ENCODE measurements at places on chromosomes 7 and 10. TPM values are rescaled to one million over a fixed set of nuclear protein-coding genes. Genes with fewer than 3 reads are reported as not detected.

GRCh38 chr7:39399986-39400385, 166.2 kb upstream of the YAE1 start:
- DNase-seq: no peak

DNA sequence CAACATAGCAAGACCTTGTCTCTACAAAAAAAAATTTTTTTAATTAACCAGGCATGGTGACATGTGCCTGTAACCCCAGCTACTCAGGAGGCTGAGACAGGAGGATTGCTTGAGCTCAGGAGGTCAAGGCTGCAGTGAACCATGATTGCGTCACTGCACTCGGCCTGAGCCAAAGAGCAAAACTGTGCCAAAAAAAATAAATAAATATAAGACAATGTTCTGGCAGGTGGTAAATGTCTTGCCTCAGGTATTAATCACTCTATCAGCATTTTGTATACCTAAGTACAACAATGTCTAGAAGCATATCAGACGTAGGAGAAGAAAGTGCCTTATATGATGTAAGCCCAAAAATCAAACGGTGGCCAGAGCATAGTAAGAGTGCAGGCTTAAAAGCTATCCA, 427.8 kb upstream of the C7orf33 start:
- no peak for DNase-seq

Gene ADARB2
- not detected for total RNA-seq

Gene HOXA6
- not detected for total RNA-seq

DNA sequence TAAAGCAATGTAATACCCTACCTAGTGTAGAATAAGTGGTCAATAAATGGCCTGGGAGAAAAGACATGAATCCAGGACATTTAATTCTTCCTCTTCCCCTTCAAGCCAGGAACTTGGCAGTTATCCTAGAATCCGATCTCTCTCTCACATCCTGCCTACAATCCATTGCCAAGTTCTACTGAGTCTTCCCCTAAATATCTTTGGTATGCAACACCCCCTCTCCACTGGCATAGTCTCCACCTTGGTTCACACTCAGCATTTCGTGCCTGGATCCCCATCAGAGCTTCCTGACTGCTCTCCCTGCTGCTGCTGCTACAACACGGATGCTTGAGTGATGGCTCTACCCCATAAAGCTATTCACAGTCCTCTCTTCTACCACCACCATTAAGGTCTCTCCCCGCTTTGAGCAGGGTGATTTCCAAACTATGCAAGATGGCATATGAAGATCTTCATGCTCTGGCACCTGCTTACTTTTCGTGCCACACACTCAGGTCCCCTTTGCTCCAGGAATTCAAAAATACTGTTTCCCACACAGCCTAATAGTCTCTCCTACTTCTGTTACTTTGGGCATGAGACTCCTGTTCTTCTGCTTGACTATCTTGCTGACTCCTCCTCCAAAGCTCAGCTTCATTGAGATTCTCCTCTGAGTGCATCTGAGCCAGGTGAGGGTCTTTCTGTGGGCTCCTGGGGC, 4.8 kb downstream of the ANK3 start:
- DNase-seq: no peak

Gene GJC3
- 0.25 TPM for total RNA-seq

Gene ENKUR
- 0.85 TPM for total RNA-seq

Gene C7orf57
- 0.30 TPM for total RNA-seq

- no peak for DNase-seq
Measured at GRCh38 chr7:90288154-90288553, 33.0 kb downstream of the FAM237B start.

DNA sequence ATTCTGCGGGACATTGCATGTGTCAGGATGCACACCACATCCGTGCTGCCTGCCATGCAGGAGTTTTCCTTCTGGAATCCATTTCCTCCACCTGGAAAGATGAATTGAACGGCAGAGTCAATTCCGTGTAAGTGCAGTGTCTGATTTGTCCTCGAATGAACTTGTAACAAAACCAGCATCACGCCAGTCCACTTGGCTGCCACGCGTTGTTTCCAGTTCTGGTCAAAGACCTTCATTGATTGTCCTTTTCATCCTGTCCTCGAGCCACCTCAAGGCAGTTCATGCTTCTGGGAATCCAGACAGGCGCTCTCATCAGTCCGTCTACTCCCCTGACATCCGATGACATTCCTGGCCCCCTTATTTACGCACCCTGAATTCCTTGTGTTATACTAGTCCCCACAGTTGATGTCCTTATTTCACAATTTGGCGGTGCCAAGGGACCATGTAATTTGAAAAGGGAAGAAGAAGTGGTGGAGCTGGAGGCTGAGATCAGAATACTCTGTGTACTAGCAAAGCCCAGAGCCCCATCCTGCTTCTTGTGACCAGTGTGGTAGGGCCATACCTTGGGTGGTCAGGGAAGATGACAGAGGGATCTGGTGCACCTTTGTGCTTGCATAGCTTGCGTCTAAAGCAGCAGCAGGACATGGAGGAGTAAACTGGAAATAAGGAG, 502.2 kb downstream of the PLXNA4 start:
- no peak for DNase-seq

DNA sequence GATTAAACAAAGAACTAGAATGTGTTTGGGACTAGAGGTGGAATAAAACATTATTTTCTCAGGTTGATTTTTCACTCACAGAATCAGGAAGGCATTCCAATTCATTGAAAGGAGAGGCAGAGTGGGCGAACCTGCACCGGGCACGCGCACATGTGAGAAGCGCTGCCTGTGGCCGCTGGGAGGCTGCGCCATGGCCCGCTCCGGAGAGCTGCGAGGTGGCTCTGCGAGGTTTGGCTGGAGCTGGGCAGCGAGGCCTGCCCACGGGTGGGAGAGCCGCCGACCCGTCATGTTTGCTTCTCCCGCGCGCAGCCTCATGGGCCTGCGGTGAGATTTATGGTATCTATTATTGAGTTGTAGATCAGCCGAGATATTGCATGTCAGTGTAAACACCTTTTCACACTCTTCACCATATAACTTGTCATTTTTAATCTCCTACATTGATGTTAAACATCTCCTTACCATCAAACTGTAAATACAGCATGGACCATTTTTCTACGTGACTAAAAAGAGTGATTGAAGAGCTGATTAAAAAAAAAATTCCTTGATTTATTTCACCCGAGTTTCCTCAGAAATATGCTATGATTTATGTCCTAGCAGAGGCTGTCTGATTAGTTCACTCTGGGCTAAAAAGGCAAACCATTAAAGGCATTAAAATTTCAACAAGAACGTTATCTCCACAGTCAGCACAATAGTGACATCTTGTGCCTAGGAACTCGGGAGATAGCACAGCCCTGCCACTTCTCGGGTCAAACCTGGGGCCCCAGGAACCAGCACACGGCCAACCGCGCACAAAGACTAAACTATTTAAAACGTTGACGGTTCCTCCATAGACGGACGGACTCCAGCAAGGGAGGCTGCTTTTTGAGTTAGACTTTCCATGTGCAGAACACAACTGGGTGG, 96.6 kb upstream of the RNF32 start:
- no peak for DNase-seq

Gene POR
- total RNA-seq: 48.7 TPM

All from T-helper 17 cell (primary cell).